NCI-H1436 treated with DMSO at 0.1 percent for 48 hours (cell line): ENCODE measurements at places on chromosomes 7 and 10.

DNA sequence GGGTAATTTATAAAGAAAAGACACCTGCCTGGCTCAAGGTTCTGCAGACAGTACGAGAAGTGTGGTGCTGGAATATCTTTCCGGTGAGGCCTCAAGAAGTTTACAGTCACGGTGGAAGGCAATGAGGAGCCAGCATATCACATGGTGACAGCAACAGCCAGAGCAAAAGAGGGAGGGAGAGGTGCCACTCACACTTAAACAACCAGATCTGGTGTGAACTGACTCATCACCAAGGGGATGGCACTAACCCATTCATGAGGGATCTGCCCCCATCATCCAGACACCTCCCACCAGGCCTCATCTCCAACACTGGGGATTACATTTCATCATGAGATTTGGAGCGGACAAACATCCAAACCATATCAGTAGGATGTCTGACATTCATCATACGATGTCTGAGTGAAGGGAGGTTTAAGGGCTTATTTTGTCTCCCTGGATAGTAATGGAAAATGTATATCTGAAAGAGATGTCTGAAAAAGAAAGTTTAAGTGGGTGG is 23.5 kb upstream of the KBTBD2 start:
- DNase-seq = no peak

GRCh38 chr7:36736090-36736898 is 12.0 kb upstream of the AOAH start:
- DNase-seq = no peak

DNA sequence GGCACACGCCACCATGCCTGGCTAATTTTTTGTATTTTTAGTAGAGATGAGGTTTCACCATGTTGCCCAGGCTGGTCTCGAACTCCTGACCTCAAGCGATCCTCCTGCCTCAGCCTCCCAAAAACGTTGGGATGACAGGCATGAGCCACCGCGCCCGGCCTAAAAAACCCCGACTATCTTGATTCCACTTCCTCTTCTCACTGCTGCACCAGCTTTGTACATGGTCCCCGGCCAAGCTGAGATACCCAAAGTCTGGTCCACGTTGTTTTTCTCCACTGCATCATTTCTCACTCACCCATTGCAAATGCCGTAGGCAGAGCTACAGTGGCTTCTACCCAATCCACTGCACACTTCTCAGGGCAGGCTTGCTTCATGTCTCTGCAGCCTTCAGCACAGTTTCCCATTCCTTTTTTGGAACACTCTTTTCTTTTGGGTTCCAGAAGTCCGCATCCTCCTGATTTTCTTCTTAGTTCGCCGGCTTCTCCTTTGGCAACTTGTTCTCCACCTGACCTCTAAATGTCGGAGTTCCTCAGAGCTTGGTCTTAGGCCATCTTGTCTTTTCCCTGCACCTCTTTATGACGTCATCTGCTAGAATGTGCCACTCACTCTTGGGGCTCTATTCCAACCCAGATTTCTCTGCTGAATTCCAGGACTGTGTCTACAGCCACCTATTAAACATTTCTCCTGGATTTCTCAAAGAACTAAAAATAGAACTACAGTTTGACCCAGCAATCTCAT is 6.0 kb upstream of the GNB2 start:
- DNase-seq = no peak

GRCh38 chr10:90352288-90352687 is 505.6 kb downstream of the HTR7 start:
- no peak for DNase-seq

DNA sequence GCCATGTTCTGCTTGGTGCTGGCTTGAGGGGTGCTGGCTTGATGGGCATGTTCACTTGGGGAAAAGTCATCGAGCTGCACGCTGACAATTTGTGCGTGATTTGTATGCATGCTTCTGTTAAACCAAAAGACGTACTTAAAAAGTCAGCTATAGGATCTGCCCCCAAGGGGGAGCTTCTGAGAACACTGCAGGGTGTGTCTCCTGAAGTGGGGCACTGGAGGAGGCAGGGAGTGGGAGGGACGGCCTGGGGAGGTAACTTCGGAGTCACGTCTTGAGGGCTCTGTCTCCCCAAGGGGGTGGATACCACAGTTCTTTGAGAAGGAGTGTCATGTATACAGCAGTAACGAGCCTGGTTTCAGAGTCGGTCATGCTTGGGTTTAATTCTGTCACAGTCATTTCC is 406.5 kb downstream of the PLXNA4 start:
- no peak for DNase-seq

- no peak for DNase-seq
These were observed 26.9 kb upstream of the TRIM56 start for GRCh38 chr7:101058355-101058754.

GRCh38 chr7:27869056-27869455 is 129.1 kb downstream of the TAX1BP1 start:
- DNase-seq = no peak

GRCh38 chr7:2811476-2812113 is 32.5 kb downstream of the GNA12 start:
- DNase-seq = no peak

GRCh38 chr10:48231178-48231577 is 43.3 kb downstream of the FRMPD2 start:
- DNase-seq = no peak

DNA sequence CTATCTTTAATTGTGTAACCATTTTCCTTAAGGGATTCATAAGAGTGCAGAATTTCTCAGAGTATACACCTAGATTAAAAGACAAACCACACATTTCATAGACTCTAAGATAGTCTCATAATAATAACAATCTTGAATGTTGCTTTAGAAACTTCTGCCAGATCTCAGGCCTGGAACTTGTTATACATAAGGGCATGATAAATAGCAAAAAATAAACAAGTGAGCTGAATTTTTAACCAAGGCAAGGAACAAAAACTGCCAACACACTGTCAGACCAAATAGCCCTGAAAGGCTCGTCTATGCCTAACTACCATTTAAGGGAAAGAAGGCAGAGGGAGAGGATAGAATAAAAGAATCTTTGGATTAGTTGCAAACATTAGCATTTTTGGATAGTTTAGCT is 65.8 kb upstream of the SEMA3C start:
- DNase-seq = no peak

DNA sequence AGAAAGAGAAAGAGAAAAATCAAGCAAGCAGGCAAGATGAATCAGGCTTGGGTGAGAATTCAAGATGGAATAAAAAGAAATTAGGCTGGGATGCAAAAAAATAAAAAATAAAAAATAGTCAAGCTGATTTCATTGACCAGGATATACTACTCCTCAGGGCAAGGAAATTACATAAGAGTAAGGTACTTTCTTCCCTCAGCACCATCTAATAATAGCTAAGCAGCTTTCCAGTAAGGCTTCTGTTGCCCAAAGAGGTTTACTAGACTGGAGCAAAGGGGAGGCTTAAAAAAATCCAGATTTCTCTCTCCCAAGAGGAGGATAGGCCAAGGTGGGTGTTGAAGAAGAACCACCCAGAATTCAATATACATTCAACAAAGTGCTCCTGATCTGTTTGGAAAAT is 93.6 kb downstream of the NEURL1 start:
- DNase-seq = no peak

DNA sequence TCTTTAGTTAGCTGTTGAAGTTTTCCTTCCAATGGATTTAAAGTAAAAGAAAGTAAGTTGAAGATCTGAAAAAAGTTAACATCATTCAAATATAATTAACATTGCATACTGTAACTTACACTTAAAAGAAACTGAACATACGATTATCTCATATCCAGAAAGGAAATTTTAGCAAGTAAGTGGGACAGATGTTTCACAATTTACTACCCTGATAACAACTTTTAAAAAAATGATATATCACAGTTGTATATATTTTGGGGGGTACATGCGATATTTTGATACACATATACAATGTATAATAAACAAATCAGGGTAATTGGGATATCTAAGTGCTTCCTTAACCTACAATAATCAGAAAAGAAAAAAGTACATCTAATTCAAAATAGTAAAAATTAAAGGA is 44.2 kb downstream of the ASZ1 start:
- DNase-seq = no peak

GRCh38 chr10:49749556-49750491 is 12.3 kb downstream of the OGDHL start:
- no peak for DNase-seq

DNA sequence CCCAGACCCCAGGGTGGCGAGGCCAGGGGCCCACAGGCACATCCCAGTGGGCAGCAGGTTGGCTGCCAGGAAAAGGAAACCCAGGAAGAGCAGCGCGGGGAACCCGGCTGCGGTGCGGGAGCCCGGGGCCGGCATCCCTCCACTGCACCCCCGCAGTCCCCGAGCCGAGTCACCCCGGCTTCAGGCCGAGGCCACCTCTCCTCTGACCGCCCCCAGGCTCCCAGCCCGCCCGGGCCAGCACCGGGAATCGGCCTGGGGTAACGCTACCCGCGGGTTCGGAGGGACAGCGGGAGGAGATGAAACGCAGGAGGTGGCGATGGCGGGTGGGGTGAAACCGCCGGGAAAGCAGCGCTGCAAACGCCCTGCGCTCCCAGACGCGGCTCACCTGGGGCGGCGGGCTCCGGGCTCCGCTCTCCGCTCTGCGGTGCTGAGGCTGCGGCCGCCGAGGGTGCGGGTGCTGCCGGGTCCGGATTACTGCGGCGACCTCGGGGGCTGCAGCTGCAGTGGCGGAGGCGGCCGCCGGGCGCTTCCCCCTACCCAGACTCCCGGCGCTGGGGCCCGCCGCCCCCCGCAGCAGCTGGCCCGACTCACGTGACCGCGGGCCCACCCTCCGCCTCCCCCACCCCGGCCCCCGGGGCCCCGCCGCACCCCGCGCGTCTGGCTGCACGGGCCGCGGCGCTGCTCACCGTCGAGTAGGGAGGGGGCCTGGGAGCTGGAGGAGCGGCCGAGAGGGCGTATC is at the start of gene SCRN1:
Gene SCRN1 (minus strand): TSS at position 545 of the 739 bp plus-strand sequence. CDS start 20,734 bp downstream, outside the sequence.
- no peak for DNase-seq

GRCh38 chr7:31648880-31649279 is 38.1 kb upstream of the PPP1R17 start:
- DNase-seq = no peak

DNA sequence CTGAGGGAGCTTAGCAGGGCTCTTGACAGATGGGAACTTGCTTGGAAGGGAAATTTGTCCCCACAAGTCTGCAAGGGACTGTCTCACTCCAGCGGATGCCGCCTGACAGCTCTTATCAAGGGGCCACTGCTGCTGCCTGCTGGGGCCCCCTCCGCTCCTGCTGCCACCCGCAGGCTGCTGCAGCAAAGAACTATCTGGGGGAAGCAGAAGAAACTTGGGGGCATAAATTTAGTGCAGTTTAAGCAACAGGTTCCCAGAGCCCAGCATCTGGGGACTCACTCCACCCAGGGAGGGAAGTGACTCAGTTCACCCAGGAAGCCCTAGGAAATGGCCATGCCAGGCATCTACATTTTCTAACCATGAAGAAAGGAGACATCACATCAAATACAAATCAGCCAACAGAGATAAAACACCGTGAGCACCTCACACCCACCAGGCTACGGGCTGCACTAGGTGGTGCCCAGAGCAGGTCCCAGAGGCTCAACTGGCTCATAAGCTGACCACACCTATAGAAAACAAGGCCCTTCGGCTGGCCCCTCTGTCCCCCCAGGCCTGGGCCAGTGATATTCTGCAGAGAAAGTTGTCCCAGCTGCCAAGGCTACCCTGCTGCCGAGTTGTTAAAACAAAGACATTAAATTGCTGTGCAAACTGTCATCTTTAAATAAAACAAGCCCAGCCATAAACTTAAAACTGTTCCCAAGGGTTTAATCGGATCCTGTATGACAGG is 3.7 kb downstream of the RGS10 start:
- DNase-seq = no peak

DNA sequence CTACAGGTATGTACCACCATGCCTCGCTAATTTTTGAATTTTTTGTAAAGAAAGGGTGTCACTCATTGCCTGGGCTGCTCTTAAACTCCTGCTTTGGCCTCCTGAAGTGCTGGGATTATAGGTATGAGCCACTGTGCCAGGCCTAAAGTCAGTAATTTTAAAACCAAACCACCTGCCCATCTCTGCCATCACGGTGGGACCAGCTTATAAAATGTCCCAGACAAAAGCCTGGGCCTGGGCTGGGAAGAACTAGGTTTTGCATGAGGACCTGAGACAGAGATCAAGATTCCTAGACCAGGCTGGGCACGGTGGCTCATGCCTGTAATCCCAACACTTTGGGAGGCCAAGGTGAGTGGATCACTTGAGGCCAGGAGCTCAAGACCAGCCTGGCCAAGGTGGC is 395.6 kb downstream of the CALN1 start:
- no peak for DNase-seq
